ENCODE measurements at places on chromosomes 7 and 10.

DNA sequence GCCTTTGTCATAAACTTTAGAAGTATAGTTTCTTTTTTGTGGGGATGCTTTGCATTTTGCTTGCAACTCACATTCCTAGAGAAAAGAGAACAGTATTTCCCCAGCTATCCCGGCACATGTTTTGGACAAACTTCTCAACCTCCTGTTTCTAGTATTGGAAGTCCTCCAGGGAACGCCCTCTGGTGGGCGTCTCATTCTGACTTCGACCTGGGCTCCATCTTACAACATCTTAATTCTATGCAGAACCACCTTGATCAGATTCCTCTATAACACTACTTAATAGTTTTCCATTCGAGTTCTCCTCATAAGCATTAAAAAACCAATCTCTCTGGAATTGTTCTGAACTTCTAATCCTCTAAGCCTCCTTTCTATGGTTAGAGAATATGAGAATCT is 139.5 kb upstream of the FZD8 start:
- DNase-seq, result no peak

DNA sequence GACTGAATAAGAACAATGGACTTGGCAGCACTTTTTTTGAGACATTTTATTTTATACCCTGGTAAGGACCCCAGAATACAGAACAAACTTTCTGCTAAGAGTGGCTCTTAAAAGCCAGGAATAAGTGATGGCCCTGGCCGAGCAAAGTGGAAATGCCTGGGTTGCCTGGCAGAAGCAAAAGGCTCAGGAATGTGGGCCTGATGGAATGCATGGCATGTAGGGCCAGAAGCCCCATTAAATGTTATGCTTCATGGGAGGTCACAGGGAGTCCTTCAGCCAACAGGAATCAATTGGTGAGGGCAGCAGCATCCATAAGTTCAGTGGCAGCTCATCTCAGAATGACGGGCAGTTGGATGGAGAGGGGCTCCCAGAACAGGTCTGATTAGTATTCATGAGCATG is 301.5 kb upstream of the CACNA2D1 start:
- DNase-seq, result no peak

- no peak for DNase-seq
These were observed 642.1 kb downstream of the LRMDA start for GRCh38 chr10:76073524-76073923.

GRCh38 chr7:70068531-70068930 is 470.3 kb downstream of the AUTS2 start:
- no peak for DNase-seq

DNA sequence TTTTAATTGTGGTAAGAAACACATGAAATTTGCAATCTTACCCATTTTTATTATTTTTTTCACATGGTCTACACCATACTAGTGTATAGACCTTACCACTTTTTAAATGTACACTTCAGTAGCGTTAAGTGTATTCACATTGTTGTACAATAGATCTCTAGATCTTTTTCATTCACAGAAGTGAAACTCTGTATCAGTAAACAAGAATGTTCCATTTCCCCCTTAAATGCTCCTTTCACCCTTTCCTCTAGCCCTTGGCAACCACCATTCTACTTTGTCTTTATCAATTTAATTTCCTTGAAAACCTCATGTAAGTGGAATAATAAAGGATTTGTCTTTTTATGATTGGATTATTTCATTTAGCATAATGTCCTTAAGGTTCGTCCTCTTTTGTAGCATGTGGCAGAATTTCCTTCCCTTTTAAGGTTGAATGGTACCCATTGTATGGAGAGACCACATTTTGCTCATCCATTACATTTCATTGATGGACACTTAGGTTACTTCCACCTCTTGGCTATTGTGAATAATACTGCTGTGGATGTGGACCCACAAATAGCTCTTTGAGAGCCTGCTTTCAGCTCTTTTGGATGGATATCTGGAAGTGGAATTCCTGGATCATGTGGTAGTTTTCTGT is 45.7 kb downstream of the SNX10 start:
- no peak for DNase-seq

GRCh38 chr7:144403649-144404061 is at the start of gene NOBOX:
Gene NOBOX (minus strand): TSS chr7:144403693.
- DNase-seq, result no peak

GRCh38 chr10:69897432-69897831 is 95.7 kb downstream of the COL13A1 start:
- DNase-seq, result no peak

- no peak for DNase-seq
These were observed 151.5 kb upstream of the KAT6B start for GRCh38 chr10:74674927-74675326.

GRCh38 chr7:72753781-72754180 is 74.2 kb downstream of the TYW1B start:
- no peak for DNase-seq

GRCh38 chr10:82124713-82125112 is 249.7 kb downstream of the NRG3 start:
- no peak for DNase-seq

DNA sequence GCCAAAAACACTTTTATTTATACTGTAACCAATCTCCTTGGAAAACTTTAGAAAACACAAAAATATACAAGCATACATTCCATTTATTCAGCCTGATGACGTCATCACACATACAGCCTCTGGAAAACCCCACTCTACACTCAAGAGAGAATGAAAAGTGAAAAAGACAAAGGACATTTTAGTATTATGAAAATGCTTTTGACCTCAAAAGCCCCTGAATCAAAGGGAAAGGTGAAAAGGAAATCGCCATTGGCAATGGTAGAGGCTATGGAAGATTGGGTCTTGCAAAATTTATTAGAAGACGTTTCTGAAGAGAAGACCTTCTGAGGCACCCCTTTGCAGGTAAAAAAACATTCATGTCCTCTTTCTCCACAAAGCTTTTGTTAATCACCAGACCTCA is 82.9 kb upstream of the STRIP2 start:
- DNase-seq, result no peak

All from NCI-H2171 (cell line).